ENCODE measurements at places on chromosomes 16 and 17. TPM values are rescaled to one million over a fixed set of nuclear protein-coding genes. Genes with fewer than 3 reads are reported as not detected.

Gene DNAI2
- 0.12 TPM for total RNA-seq

Gene ANKFY1
- 36.6 TPM for total RNA-seq

Gene MPP3
- 0.33 TPM for total RNA-seq

Gene PPL
- total RNA-seq: 0.07 TPM

Gene SECTM1
- total RNA-seq: 2.8 TPM

Gene PRAC1
- not detected for total RNA-seq

- H3K36me3 ChIP-seq: peaks cover 64% of the 10 kb centered on the region
- H3K27ac ChIP-seq: no peak overlapping the region
- DNase-seq: no peak
- H3K4me1 ChIP-seq: peaks cover 3% of the 10 kb centered on the region
Observed at GRCh38 chr16:48287239-48287638, 39.9 kb upstream of the ABCC11 start.

GRCh38 chr16:48524348-48525200, 85.4 kb downstream of the N4BP1 start:
- no peaks in the 10 kb centered on the region for H3K4me1 ChIP-seq
- H3K27ac ChIP-seq: no peak overlapping the region
- no peak for DNase-seq
- no peaks in the 10 kb centered on the region for H3K27me3 ChIP-seq
- H3K36me3 ChIP-seq: no peaks in the 10 kb centered on the region
- H3K4me3 ChIP-seq: no peak overlapping the region

DNA sequence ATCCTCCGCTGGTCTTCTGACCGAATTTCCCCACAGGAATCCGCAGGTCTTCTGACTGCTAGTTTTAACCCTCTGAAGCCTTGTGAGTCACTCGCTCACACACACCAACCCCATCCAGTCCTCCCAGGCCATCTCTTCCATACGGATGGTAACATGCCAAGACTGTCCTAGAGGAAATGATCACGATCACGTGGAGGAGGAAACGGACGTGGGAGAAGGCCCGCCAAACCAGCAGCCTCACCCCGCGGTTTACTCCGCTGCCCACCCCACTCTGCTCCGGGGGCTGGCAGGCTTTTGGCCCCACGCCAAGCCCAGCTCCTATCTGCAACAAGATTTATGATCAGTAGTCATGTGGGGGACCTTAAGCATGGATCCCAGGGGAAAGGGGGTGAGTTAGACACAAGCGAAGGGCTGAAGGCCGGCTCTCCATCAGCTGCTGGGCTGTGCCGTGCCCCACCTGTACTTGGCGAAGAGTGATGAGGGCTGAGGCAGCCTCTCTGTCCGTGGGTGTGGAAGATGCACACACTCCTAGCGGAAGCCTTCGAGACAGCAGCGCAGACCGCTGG, 1.5 kb upstream of the FAAP100 start:
- no peaks in the 10 kb centered on the region for H3K27me3 ChIP-seq
- H3K4me3 ChIP-seq: peak overlapping the region; percentile 83
- H3K27ac ChIP-seq: peak overlapping the region; percentile 82

GRCh38 chr17:45675892-45676291, 108.2 kb upstream of the CRHR1 start:
- no peaks in the 10 kb centered on the region for H3K36me3 ChIP-seq
- no peaks in the 10 kb centered on the region for H3K4me1 ChIP-seq
- H3K27ac ChIP-seq: no peak overlapping the region

- H3K27me3 ChIP-seq: no peaks in the 10 kb centered on the region
- peak overlapping the region; percentile 69 for H3K27ac ChIP-seq
- H3K4me1 ChIP-seq: peaks cover 71% of the 10 kb centered on the region
- DNase-seq: peak; percentile 52
Observed at GRCh38 chr16:22355487-22355908, 18.9 kb downstream of the CDR2 start.

DNA sequence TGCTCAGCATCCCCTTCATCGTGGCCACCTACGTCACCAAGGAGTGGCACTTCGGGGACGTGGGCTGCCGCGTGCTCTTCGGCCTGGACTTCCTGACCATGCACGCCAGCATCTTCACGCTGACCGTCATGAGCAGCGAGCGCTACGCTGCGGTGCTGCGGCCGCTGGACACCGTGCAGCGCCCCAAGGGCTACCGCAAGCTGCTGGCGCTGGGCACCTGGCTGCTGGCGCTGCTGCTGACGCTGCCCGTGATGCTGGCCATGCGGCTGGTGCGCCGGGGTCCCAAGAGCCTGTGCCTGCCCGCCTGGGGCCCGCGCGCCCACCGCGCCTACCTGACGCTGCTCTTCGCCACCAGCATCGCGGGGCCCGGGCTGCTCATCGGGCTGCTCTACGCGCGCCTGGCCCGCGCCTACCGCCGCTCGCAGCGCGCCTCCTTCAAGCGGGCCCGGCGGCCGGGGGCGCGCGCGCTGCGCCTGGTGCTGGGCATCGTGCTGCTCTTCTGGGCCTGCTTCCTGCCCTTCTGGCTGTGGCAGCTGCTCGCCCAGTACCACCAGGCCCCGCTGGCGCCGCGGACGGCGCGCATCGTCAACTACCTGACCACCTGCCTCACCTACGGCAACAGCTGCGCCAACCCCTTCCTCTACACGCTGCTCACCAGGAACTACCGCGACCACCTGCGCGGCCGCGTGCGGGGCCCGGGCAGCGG, 3.2 kb downstream of the UTS2R start:
- no peak for DNase-seq
- H3K36me3 ChIP-seq: no peaks in the 10 kb centered on the region
- H3K4me3 ChIP-seq: no peak overlapping the region
- no peak overlapping the region for H3K27ac ChIP-seq
- H3K27me3 ChIP-seq: peaks cover 40% of the 10 kb centered on the region

DNA sequence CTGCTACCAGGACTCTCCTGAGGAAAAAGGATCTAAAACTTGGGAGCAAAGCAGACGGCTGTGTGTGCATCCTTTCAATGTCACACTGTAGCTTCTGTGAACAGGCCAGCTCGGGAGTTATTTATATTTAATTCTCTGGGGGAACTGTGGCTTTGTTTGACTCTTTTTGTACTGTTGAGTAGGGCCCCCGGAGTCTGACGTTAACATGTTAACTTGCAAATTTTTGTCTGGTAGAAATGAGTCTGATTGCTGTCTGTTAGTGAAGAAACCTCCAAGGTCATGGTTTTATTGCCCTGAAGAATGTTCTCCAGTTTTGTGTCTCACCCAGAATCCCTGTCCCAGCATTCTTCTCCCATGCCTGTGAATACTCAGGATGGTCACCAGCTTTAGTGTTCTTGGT, 14.2 kb upstream of the KCNG4 start:
- H3K36me3 ChIP-seq: no peaks in the 10 kb centered on the region
- H3K27ac ChIP-seq: no peak overlapping the region
- no peak for DNase-seq
- H3K4me1 ChIP-seq: no peaks in the 10 kb centered on the region
- peaks cover 7% of the 10 kb centered on the region for H3K27me3 ChIP-seq
- H3K4me3 ChIP-seq: no peak overlapping the region

DNA sequence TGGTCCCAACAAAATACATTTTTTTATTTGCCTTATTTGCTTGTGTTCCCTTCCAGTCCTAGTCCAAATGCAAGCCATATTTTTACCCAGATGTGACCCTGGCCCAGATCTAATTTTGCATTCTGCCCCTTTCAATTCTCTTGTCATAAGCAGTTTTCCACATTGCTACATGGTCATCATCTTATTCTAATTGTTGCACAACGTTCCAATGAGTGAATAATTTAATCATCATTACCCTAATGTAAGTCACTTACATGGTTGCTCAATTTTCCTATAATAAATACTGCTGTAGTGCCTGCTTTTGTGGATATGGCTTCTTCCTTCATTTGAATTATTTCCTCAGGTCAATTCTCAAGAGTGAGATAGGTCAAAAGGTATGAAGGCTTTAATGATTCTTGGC, 12.8 kb downstream of the RSAD1 start:
- DNase-seq: no peak
- peaks cover 2% of the 10 kb centered on the region for H3K36me3 ChIP-seq
- H3K27me3 ChIP-seq: no peaks in the 10 kb centered on the region
- peaks cover 8% of the 10 kb centered on the region for H3K4me1 ChIP-seq

DNA sequence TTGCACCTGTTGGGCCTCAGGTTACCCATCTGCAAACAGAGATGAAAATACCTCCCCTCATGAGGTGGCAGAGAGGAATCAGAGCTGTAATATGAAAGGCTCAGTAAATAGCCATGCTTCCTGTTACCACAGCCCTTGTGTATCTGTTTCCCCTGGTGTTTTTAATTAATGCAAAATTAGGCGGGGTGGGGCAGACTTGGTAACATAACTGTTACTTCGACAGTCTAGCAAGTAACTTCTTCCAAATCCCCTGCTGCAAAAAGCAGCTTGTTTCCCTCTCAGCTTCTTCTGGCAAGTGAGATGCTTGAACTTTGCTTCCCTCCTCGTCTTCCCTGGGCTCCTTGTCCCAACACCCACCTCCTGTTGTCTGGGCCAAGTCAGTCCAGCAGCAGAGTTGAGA, 381.5 kb downstream of the CPPED1 start:
- no peaks in the 10 kb centered on the region for H3K27me3 ChIP-seq
- H3K36me3 ChIP-seq: peaks cover 9% of the 10 kb centered on the region
- no peaks in the 10 kb centered on the region for H3K4me1 ChIP-seq
- H3K4me3 ChIP-seq: no peak overlapping the region

- H3K36me3 ChIP-seq: no peaks in the 10 kb centered on the region
- no peaks in the 10 kb centered on the region for H3K27me3 ChIP-seq
- no peak overlapping the region for H3K4me3 ChIP-seq
- no peak for DNase-seq
Observed at GRCh38 chr17:75856062-75856756, 1.1 kb upstream of the WBP2 start.

DNA sequence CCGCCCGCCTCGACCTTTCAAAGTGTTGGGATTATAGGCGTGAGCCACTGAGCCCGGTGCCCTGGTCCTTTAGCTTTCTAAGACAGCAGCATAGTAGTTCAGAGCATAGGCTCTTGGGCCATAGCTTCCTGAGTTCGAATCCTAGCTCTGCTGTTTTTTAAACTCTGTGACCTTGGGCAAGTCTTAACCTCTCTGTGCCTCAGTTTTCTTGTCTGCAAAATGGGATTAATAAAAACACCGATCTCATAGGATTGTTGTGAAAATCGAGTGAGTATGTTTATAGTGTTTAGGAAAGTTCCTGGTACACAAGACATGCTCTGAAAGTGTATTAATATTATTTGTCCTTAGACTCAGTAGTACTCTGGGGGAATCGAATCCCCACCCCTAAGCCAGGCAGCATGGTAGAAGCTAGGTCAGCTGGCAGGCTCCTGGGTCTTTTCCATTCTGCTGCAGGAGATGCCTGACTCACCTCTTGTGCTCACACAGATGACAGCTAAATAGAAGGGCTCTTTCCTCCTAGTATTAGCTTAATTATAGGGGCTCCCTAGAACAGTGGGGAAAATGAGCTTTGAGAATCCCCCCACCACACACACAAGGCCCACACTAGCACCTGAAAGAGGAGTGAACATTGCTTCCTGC, 44.1 kb downstream of the PRKCB start:
- H3K4me3 ChIP-seq: no peak overlapping the region
- H3K36me3 ChIP-seq: peaks cover 7% of the 10 kb centered on the region
- no peaks in the 10 kb centered on the region for H3K27me3 ChIP-seq
- no peak for DNase-seq
- no peak overlapping the region for H3K27ac ChIP-seq
- peaks cover 73% of the 10 kb centered on the region for H3K4me1 ChIP-seq

DNA sequence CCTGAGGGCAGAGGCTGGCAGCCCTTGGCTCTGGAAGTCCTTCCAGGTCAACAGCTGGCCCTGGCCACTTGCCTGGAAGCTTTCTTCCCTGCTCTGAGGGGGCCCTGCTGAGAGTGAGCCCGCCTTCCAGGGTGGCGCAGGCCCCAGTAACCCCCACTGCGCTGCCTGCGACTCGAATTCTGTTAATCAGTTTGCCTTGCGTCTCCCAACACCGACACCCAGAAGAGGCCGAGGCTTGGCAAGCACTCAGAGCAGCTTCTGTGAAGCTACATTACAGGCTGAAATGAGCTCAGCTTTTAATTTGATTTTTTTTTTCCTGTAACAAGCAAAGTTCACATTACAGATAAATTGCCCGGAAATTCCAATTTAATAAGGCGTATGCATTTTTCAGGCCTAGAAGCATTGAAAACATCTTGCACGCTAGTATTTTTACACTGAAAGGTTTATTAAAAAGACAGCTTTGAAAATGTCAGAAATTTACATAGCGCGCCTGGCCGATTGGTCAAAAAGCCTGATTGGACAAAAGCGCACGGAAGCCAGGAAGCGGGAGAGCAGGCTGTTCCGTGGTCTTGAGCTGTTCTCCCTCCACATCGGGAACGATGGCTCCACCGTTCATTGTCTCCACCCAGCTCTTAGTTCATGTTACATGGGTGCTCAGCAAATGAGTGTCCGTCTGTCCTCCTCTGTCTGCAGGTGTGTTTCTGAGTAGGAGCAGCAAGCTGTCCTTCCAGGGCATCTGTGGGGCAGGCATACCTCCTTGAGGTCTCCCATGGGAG, 65.5 kb upstream of the HSBP1 start:
- no peak overlapping the region for H3K27ac ChIP-seq
- no peaks in the 10 kb centered on the region for H3K36me3 ChIP-seq
- H3K4me1 ChIP-seq: no peaks in the 10 kb centered on the region
- no peak overlapping the region for H3K4me3 ChIP-seq
- no peak for DNase-seq

DNA sequence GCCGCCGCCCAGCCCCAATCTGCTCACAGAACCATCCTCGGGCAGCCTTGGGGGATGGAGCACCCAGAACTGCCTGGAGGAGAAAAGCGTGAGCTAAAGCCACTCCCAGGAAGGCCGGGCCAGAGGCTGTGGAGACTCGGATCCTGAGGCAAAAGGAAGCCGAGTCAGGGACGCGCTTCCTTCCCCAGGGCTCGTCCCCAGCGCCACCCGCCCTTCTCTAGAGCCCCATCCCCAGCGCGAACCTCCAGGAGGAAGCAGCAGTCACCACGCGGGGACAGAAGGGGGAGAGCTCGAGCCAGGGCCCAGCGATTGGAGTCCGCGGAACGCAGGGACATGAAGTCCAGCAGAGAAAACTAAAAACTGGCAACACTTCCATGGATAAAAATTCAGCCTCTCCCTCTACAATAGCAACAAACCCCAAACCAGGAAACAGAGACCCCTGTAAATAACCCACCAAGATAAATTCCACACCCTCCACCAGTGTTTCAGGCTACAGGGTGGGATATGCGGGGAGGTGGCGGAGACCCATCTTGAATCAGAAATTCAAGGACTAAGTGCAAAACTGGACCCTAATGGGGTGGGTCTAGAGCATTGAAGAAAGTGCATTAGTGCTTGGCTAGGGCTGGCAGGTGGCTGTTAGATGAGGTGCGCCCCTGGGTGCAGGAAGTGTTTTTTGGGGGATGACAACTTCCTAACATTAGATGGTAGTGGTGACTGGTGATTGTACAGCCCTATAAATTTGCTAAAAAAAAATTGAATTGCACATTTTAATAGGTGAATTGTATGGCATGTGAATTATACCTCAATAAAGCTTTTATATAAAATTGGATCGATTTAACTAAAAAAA, 116.1 kb upstream of the METRNL start:
- peak; percentile 66 for DNase-seq
- no peak overlapping the region for H3K4me3 ChIP-seq
- H3K36me3 ChIP-seq: peaks cover 2% of the 10 kb centered on the region
- no peaks in the 10 kb centered on the region for H3K27me3 ChIP-seq
- no peak overlapping the region for H3K27ac ChIP-seq
